Mesenteric fat pad (tissue), 1 donor: ENCODE measurements at places on chromosomes 3 and 15. TPM values are rescaled to one million over a fixed set of nuclear protein-coding genes. Genes with fewer than 3 reads are reported as not detected.

GRCh38 chr15:79538527-79538926 lies 106.4 kb downstream of the MINAR1 start:
- no peak for DNase-seq

Gene NUP210
- total RNA-seq, result 1.5 TPM

GRCh38 chr3:5149306-5149880 lies 27.3 kb downstream of the ARL8B start:
- no peak for DNase-seq

DNA sequence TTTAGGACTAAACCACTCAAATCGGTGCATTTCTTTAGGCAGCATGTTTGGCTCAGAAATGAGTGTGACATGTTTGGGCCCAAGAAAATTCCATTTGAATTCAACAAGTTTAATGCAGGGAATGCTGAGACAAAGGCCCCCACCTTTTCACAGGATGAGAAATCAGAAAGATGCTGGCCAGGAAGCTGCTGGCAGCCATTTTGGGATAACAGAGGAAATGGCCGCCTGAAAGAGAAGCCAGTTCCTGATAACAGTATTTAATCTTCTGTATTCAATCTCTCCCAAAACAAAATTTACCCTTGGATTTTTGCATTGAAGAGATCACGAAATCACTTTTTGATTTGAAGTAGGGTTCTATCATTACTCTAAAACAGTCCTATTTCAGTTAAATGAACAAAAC lies 350.9 kb downstream of the SLC9A9 start:
- no peak for DNase-seq

Gene CFAP44
- total RNA-seq, result 3.6 TPM

GRCh38 chr3:33380653-33381052 lies 59.6 kb downstream of the UBP1 start:
- no peak for DNase-seq

Gene UBAP1L
- total RNA-seq, result 3.9 TPM

Gene NTRK3
- 1.6 TPM for total RNA-seq

GRCh38 chr3:105967117-105967516 lies 98.3 kb upstream of the CBLB start:
- DNase-seq, result no peak

DNA sequence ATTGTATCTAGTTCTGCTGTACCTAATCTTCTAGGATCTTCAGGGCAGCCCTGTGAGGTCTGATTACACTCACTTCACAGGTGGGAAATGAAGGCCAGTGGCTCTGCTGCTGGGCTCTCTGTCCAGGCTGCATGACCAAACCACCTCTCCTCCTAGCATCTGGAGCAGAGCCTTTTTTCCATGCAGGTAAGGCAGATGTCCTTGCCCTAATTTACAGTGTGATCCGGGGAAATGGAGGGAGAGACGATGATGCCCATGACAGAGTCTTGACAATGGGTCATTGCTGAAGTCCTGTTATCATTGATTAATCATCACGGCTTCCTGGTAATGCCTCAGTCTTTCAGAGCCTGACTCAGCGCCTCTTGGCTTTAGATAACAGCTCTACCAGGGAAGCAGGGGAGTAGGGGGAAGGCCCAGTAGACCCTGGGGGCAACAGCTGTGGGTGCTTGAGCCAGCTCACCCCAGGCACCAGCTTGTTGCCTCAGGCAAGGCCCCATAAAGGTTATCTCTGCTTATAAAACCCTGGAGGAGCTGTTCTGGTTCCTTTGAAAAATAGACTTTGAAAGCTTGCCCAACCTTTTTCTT lies 153.4 kb downstream of the GABRG3 start:
- DNase-seq, result no peak

DNA sequence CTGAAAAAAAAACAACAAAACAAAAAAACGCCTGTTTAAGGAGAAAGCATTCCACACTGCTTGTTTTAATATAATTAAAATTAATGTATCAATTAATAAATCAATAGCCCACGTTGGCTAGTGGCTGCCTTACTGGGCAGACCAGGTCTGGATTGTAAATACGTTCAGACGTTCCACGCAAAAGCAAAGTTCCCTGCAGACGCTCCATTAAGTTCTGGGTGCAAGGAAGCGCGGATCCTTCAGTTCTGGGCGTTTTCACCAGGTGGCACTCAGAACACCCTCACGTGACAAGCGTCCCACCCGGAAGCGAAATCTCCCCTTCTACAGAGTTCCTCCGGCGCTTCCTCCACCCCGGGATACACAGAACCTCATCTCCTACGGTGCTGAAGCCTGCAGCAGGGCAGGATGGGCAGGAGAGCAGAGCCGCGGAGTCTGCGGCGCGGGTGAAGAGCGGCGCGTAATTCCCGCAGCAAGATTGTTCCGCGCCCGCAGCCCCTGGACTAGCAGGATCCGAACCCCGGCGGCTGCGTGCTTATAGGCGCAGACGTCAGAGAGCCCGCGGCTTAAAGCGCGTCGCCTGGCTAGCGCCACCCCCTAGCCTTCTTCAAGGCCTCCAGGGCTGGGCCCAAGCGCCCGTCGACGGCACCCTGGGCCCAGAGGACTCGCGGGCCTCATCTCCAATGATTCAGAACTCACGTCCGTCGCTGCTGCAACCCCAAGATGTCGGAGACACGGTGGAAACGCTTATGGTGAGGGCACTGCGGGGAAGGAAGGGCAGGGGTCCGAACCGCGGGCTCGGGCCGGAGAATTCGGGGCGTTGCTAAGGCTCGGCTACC lies at the start of gene SLC25A38:
TSS of gene SLC25A38 (plus strand) at position 326 of the 836 bp plus-strand sequence. CDS start at position 681, 355 bp downstream.
- DNase-seq, result no peak

Gene SHQ1
- 16.9 TPM for total RNA-seq

- no peak for DNase-seq
These were observed 2.2 kb downstream of the GABRR3 start for GRCh38 chr3:98032904-98033303.

- no peak for DNase-seq
These were observed 29.9 kb downstream of the IL5RA start for GRCh38 chr3:3080309-3080708.

- DNase-seq, result peak; percentile 90
These were observed at the start of gene VIPR1 for GRCh38 chr3:42502429-42503250. VIPR1 (plus strand) TSS chr3:42502643; CDS start chr3:42502736, 93 bp downstream.

Gene CMTM8
- total RNA-seq, result 5.6 TPM

- no peak for DNase-seq
These were observed 113.7 kb upstream of the RPL32 start for GRCh38 chr3:12954891-12955650.

GRCh38 chr15:89805241-89806209 lies 9.1 kb downstream of the ANPEP start:
- DNase-seq, result no peak

- DNase-seq, result no peak
These were observed 60.4 kb downstream of the BOC start for GRCh38 chr3:113271594-113272384.

Gene CAPN3
- total RNA-seq, result 6.7 TPM

GRCh38 chr3:187072102-187072501 lies 67.2 kb downstream of the RPL39L start:
- DNase-seq, result no peak

DNA sequence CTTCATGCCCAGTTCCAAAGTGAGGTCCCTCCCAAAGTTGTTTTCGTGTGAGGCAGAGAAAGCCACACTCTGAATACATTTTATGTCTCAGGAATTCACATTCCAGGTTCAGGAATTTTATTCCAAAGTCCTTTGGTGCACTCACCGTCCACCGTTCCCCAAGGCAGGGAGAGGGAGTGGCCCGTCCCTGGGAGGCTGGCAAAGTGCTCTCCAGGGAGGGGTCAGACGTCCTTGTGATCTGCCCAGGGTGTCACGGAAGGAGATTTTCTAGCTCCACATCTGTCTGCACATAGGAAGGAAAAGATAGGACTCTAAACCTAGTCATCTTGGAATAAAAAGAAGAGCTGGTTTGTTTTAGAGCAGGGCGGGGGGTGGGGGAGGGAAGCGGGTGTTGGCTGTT lies 47.9 kb downstream of the KLF13 start:
- no peak for DNase-seq

DNA sequence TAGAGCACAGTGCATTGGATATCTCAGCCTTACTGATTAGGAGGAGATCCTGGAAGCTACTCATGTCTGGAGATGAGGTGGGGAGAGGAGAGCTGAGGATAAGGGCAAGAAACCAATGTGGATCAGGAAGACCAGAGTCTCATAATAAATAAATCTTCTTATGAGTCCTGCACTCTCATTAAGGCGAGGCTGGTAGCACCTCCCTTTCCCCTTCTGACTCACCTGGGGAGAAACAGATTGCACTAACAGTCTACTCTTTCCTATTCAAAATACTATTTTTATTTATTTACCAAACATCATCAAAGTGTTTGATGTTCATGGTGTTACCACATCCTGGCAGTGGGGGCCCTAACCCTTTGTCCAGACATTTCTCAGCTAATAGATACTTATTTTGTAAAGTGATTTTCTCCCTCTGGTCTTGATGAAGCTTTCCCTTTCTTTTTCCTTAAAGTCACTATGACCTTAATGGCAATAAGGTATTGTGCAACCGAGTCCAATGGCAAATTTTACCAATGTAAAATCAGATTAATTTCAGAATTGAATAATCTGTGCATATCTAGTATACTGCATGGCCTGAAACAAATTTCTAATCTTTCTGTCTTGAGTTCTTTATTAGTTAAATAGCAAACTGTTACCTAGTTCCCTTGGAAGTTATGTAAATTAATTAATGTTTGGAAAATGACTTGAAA lies 81.1 kb downstream of the IQCH start:
- no peak for DNase-seq

- DNase-seq, result peak; percentile 80
These were observed 38.6 kb downstream of the ACSBG1 start for GRCh38 chr15:78195735-78196201.

DNA sequence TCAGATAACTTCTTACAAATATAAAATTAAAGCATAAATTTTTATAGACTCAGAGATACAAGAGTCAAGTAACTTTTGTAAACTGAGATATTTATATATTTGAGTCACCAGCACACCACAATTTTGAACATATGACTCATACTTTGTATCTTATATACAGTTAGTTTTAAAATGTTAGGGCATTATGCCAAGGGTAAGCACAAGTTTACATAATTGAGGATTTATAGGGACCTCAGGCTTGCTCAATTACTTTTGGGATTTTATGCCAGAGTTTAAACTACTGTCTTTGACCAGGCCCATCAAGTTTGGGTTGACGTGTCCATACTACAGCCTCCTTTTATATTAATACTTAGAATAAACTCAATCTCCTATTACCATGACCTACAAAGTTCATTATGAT lies 7.4 kb upstream of the FGF7 start:
- no peak for DNase-seq

- DNase-seq, result no peak
These were observed 575.4 kb downstream of the NTRK3 start for GRCh38 chr15:87681104-87681503.

DNA sequence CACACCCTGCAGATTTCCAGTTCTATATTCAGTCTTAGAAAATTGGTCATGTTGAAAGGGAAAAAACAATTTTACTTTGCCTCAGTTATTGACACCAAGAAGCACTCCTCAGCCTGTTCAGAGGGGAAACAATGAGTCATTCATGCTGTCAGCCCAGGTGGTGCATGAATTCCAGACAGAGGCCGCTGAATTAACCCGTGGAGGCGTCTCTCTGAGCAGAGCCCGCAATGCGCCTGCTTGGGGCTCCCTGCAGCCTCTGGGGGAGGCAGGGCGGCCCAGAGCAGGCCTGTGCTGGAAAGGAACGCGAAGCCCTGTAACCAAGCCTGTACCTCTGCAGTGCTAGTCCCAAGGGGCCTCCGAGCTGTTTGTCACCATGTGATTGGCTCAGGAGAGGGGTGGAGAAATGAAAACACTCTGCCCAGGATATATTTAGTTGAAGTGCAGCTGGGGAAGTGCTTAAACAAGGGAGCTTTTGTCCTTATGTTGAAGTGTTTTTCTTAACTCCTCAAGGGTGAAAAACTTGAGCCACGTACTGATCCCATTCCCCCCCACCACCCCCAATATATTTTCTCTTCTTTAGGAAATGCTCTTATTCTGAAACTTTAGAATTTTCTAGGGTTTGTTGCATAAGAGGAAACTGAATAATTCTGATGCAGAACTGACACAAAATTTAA lies 68.3 kb upstream of the CHD2 start:
- DNase-seq, result no peak

DNA sequence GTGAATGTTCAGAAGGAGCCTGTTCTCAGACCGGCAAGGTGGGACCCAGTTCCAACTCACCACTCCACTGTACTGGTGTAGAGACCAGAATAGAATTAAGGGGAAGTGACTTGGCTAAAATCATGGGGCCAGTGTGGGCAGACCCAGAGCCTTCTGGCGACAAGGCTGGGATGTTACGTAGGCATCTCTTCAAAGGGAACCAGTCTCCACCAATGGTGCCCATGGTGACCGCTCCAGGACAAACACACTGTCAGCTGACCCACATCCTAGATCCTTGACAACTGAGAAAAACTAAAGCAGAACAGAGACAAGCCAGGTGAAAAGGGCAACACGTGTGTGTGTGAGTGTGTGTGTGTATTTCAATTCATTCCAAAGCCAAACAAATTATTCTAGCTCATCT lies 321.7 kb upstream of the FRG2C start:
- no peak for DNase-seq

GRCh38 chr3:138809500-138810256 lies 25.1 kb downstream of the PIK3CB start:
- DNase-seq, result no peak

DNA sequence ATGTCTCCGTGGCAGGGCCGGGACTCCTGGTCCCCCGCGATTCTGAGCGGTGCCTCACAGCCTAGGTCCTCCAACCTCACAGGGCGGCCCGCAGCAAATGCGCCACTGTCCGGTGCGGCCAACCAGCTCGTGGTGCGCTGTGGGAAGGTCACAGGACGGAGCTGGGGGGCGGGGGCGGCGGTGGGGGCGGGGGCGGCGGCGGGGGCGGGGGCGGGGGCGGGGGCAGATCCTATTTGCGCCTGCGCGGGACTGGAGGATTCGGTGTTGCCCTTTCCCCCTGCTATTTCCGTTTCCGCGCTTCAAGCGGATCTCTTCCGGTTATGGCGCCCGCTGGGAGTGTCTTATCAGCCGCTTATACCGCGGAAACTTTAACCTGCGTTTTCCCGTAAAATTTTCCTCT lies 106.7 kb upstream of the SNRPN start:
- no peak for DNase-seq
